ENCODE measurements at places on chromosomes 2 and 18.

DNA sequence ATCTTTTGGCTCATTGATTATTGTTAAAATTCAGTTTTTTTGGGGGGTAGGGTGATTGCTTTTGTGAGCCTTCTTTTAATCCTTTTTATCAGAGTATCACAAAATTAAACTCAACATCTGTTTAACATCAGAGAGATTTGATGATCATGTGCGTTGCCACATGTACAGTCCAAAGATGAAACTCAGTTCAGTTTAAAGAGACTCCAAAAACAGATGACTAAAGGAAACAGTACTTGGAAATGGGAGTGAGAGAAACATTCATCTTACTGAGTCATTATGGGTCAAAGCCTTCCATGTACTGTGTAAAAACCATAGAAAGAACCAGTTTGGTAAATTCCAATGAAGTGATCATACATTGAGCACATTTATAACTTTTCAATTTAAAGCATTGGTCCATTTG, 53.0 kb downstream of the LYPD6 start:
- no peak for DNase-seq

- no peak for DNase-seq
These were observed 185.7 kb downstream of the MTCL1 start for GRCh38 chr18:8890957-8891464.

GRCh38 chr2:110946902-110947301, 173.8 kb upstream of the BCL2L11 start:
- DNase-seq = no peak

GRCh38 chr2:41990688-41991087, 57.1 kb upstream of the PKDCC start:
- no peak for DNase-seq

DNA sequence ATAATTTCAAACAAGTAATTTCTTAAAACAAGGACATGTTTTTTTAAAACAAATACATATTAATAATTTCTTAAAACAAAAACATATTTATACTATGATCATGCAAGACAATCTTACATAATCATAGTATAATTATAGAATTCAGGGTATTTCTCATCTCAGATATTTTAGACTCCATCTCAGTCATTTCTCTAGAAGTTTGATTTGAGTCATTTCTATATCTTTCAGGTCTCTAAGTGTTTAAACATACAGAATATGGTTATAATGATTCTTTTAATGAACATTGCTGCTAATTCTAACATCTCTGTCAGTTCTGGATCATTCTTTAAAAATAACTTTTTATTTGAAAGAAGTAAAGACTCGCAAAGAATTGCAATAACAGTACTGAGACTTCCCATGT, 154.2 kb upstream of the KYNU start:
- DNase-seq = no peak

DNA sequence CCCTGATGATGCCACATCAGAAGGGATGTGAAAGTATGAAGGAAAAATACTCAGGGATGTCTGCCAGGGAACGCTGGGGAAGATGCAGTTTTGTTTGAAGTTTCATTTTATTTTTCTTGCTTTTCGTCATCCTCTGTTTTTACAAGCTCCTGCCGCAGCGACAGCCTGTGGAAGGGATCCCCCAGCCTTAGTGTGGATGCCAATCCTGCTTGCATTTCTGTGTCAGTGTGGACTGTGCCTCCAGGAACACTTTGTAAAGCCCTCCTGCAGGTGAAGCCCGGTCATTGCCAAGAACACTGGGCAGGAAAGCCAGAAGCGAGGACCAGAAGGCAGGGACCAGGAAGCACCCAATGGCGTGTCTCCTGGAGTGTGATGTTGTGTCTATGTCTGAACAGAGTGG, 234.3 kb downstream of the SEPTIN10 start:
- no peak for DNase-seq

GRCh38 chr2:181411105-181411849, 45.9 kb upstream of the ITGA4 start:
- no peak for DNase-seq

DNA sequence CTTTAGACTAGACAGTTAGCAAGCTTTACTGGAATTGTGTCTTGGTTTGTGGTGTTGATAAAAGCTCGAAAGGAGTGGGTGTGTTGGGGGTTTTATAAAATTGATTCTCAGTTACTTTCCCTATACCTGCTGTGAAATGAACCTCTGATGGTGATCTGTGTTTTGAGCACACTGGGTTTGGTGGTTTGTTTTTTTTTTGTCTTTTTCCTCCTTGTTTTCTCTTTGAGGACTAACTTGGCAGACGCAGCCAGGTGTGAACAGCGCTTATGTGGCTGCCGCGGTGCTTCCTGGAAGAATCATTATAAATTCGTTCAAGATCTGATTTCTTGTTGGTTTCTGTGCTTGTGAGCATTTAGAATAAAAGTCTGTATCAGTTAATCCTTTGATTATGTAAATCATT, 28.5 kb downstream of the GRHL1 start:
- DNase-seq = no peak

DNA sequence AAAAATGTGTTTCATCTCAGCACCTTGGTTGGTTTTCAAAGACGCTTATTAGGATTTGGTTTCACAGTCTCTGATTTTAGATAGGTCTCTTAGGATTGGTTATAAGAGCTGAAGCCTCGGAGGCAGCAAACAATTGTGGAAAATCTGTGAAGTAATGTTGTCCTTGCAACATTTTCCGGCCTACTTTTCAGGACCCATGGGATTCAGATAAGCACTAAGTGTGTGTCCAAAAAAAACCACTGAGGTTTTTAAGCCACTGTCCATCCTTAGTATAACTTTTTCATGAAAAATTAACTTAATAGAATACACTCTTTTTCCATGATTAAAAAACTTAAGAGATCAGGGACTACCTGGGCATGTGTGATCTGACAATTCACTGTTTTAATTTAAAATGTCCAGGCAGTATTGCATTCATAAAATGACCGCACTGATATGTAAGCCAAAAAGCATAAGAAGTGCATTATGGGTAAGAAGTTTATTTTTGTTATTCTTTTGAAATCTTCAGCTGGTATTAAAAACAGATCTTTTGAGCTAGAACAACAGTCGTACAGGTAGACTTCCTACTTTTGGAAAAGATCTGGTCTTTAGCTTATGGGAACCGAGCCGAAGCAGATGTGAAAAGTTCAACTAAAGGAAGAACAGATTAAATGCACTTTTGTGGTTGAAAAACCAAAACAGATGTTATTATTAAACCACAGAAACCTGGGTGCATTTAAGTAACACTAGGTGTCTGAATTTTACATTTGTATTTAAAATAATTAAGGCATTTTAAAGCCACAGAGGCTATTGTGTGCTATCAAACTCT, 479.4 kb upstream of the ZEB2 start:
- no peak for DNase-seq

- DNase-seq = no peak
These were observed 1154.5 kb upstream of the CHAC2 start for GRCh38 chr2:52613064-52613463.

DNA sequence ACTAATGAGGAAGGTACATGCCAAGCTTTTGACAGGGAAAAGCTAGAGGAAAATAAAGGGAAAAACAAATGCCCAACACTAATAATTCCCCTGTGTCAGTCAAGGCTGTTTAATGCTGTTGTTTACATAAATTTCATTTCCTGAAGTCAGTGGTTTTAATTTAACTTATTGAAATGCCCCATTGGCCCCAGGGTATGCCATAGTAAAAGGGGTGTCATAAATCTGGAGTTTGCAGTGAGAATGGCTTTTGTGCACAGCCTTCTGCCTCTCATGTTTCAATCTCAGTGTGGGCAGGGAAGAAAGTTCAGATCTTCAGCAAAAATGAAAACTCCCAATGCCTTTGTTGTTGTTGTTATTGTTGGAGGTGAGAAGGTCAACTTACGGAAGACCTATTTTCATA, 550.1 kb upstream of the DCC start:
- DNase-seq = no peak

- no peak for DNase-seq
These were observed 36.6 kb upstream of the AAK1 start for GRCh38 chr2:69680001-69680675.

DNA sequence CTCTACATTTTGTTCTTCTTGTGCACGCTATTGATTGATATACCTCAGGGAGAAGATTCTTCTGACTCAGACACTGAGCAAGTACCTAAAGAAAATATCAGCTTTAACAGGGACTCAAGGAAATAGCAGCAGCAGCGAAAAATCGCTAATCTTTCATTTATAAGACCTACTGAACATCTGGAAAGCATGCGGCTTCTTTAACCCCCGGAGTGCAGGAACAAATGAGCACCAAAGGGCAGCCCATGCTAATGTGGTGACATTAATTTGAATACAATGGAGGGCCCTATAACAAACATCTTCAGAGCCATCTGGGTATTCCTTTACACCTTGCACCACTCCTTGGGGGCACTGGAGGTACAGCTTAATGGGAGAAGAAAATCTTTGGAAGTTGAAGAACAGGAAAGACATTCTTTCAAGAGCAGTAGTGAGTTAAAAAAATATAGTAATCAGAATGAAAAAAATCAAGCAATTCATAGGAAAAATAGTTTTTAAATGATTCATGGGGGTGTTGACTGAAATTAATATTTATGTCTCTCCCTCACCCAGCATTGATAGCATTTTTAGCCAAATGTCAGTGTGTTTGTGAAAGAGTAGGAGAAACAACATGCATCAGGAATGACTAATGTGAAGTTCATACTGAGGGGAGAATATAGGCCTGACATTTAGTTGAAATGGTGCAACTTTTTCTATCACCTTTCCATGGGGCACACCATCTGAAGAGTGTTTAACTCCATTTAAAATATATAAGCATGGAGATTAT, 281.7 kb downstream of the HRH4 start:
- no peak for DNase-seq

GRCh38 chr2:133526530-133527300, 41.5 kb downstream of the NCKAP5 start:
- no peak for DNase-seq

- no peak for DNase-seq
These were observed 141.7 kb downstream of the ARL4C start for GRCh38 chr2:234355021-234355720.

DNA sequence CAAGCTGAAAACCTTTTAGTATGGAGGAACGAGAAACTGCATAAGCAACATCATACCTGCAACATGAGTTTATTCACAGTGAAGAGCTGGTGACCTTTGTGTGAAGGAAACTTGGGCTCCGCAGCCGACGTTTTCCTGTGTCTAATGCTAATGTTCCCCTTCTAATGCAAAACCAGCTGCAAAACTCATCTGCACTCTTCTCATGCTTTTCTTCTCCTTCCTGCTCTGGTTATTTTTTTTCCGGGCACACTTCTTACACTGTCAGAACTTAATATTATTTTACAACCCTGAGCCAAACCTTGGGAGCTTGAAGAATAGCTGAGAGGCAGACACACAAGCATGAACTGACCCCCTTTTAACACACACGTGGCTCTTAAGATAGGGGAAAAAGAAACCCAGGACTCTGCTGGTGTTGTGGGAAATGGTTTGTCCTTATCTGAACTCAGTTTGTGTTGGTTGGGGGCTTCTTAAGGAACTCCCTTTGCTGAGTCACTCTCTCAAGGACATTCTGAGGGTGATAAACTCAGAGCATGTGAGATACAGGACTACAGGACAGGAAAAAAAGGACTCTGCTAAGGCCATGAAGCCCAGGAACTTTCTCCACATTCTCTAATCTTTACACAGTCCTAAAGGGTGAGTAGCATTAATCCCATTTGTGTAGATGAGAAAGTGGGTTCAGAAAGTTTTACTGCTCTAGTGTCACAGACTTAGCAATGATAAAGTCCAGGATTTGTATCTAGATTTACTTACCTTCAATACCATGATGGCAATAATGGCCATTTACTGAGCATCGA, 439.3 kb upstream of the TRIB2 start:
- no peak for DNase-seq

- no peak for DNase-seq
These were observed 24.5 kb upstream of the TNP1 start for GRCh38 chr2:216884347-216884746.

GRCh38 chr2:129798626-129799025, 180.8 kb upstream of the RAB6C start:
- DNase-seq = no peak

DNA sequence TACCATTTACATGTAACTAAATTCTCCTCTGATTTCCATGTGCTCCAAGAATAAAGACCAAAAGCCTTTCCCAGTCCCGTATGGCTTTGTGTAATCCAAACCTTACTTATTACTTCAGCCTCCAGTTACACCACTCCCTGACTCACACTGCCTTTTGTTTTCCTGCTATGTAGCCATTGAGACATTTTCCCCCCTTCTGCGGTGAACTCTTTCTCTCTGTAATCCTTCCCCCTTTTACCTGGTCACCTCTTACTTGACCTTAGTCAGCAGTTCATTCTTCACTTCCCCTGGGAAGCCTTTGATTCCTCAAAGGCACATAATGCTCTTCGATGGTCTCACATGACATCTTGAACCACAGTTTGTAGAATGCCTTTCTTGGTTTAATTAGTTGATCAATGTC, 256.0 kb upstream of the FANCL start:
- no peak for DNase-seq

DNA sequence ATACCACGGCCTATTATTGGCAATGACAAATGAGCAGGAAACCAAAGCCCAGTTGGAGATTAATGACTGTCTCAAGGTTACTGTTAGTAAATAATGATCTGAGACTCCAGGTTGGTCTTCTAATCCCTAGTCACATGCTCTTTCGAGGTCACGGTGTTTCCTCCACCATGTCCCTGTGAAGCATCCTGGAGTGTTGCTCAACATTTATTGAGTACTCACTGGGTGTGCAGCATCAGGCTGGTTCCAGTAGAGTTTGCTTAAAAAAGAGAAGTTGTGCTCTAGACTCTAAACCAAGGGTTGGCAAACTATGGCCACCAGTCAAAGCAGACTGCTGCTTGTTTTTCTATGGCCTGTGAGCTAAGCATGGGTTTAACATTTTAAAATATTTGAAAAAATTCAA, 263.8 kb upstream of the ATP5MC3 start:
- DNase-seq = no peak

- no peak for DNase-seq
These were observed 10.4 kb downstream of the CHMP3 start for GRCh38 chr2:86552889-86553288.

GRCh38 chr2:138565230-138565598, 63.6 kb downstream of the SPOPL start:
- no peak for DNase-seq

GRCh38 chr2:141957321-141957720, 173.5 kb downstream of the LRP1B start:
- no peak for DNase-seq

- no peak for DNase-seq
These were observed 199.9 kb upstream of the FN1 start for GRCh38 chr2:215635788-215636139.

DNA sequence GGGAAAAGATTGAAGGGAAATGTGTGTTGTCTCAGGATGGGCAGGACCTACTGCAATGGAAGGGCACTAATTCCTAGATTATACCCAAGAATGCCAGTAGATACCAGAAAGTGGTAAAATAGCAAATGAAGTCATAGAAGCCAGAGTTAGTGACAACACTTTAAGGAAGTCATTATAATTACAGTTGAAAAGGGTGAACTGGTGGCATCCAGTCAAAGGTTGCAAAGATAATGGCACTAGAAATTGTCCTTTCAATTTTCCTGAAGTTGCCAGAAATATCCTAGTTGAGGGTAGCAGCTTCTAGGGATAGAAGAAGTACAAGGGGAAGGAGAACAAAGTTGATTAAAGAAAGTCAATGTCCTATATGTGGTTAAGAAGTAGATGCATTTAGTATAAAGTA, 68.8 kb upstream of the GLS start:
- DNase-seq = no peak

- no peak for DNase-seq
These were observed 25.7 kb upstream of the SESTD1 start for GRCh38 chr2:179290329-179290728.
